Effector CD4-positive, alpha-beta T cell (primary cell): ENCODE measurements at places on chromosomes 16 and 17.

DNA sequence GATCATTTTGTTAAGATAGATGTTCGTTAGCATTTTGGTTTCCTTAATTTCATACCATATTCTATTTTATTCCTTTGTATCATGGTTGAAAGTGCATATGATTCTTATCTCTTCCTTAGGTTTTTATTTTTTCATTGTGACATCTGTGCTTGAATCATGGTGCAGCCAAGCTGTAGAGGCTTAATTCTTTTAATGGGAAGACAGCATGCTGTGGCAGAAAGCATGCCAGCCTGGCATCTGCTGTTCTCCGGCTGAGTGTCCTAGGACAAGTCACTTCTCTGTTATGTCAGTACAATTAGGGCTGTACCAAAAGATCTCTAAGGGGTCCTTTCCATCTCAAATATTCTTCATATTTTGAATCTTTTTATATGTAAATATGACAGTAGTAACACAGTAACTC is 68.5 kb upstream of the PMFBP1 start:
- no peak for DNase-seq

DNA sequence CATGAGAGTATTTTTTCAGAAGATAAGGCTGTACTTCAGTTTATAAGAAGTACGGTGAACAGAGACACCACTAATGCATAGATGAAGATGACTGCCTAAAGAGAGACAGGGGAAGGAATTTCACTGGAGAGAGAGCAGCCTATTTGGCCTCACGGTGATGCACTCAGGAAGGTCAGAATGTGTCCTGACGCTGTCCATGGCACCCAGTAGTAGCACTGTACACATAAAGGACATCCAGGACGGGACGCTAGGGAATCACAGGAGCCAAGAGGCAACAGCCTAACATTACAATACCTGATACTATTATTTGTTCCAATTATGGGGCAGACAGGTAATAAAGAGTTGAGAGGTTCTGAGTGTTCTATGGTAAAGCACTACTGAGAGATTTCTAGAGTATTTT is 24.9 kb upstream of the LRRC37A start:
- no peak for DNase-seq

GRCh38 chr16:88792078-88792550 is 7.1 kb upstream of the PIEZO1 start:
- no peak for DNase-seq

- no peak for DNase-seq
Observed at GRCh38 chr17:21095735-21096134, 31.0 kb upstream of the DHRS7B start.

DNA sequence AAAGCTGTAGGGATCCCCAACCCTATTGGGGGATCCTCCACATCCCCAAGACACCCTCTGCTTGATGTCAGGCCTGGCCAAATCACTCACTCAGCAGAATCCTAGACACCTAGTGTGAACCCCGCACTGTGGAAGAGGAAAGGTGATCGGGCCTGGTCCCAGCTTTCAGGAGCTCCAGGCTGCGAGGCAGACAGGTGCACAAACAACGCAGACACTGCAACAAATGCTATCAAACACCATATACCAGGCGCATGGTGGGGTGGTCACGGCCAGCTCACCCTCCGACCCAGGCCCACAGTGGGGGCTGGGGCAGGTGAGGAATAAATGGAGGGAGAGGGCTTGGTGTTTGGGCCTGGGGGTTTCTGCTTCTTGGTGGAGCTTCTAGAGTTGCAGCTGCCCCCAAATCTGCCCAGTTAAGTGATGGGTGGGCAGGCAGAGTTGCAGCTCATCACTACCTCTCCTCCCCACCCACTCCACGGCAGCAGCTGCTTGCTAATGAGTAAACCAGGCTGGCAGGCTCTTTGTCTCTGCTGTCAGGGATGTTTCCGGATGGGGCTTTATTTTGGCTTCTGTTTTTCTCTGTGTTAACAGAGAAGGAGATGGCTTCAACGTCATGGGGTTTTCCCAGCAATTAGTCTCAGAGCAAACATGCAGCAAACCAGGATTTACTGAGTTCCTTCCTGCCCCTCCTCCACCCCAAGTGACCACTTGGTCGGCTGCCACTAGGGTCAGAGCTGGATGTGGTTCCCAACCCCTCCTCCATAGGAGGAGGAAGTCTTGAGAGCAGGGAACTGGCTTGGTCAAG is 46.6 kb downstream of the PECAM1 start:
- DNase-seq = peak; percentile 14

- no peak for DNase-seq
Observed at GRCh38 chr17:49359990-49360795, 1.9 kb downstream of the ZNF652 start.

DNA sequence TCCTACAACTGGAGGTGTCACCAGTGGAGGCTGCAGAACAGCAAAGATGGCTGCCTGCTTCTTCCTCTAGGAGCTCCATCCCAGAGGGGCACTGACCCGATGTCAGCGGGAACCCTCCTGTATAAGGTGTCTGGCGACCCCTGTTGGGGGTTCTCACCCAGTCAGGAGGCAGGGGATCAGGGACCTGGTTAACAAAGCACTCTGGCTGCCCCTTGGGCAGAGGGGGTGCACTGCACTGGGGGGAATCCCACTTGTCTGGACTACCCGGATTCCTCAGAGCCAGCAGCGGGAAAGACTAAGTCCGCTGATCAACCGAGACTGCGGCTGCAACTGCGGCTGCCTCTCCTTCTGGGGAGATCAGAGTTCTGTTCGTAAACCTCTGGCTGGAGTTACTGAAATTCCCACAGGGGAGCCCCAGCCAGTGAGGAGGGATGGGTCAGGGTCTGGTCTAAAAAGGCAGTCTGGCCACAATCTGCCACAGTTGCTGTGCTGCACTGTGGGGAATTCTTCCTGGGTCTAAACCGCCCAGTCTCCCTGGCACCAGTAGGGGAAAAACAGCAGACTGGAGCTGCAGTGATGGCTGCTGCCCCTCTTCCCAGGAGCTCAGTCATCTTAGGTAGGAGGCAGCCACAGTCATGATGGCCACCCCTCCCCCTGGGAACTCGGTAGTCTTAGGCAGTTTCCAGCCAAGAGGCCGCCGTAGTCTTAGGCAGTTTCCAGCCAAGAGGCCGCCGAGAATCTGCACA is 213.4 kb downstream of the CYB561 start:
- DNase-seq = no peak

DNA sequence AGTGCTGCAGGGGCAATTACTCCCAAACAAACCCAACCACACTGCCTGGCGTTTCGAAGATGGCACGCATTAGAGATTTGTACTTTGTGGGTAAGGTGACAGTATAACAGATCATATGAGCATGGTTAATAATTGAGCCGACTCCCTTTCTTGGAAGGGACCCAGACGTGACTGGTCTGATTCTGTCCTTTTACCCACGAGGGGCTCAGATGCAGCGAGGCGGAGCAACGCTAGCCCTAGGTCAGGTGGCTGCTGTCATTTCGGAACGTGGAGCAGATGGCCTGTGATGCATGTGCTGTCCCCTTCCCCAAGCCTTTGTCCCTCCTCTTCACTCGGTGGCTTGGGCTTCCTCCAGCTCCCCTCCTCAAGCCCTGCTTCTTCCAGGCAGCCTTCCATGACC is 84.2 kb downstream of the SNX29 start:
- DNase-seq = no peak

DNA sequence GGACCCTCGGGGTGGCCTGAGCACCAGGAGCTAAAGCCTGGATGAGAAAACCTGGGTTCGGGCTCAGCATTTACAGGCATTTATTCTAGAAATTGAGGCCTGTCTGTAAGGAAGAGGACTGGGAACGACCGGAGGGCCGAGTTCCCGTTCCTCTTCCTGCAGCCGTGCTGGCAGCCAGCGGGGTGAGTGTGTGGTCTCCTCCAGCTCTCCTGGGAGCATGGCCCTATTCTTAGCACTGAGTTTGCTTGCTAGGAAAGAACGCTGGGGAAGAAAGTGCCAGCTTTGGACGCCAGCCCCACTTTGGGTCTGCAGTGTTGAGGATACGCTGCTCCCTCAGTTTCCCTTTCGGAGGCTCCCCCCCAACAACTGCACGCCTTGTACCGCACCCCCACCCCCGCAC is 49.6 kb downstream of the MGAT5B start:
- DNase-seq = no peak

DNA sequence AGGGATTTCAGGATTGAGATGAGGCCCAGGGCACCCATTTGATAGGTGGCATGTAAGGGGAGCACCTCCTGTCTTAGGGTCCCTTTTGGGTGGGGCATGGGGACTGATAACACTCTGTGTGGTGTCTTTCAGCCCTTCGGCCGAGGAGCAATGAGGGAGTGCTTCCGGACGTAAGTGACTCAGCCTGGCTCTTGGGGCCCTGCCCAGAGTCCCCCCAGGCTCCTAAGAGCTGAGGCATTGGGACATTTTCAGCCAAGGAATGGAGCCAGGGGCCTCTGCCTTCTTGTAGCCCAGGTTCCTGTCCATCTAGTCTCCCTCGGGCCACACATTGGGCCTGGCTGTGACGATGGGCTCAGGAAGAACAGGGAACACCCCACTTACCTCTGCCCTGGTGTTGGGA is 44.4 kb downstream of the EEF2K start:
- no peak for DNase-seq

DNA sequence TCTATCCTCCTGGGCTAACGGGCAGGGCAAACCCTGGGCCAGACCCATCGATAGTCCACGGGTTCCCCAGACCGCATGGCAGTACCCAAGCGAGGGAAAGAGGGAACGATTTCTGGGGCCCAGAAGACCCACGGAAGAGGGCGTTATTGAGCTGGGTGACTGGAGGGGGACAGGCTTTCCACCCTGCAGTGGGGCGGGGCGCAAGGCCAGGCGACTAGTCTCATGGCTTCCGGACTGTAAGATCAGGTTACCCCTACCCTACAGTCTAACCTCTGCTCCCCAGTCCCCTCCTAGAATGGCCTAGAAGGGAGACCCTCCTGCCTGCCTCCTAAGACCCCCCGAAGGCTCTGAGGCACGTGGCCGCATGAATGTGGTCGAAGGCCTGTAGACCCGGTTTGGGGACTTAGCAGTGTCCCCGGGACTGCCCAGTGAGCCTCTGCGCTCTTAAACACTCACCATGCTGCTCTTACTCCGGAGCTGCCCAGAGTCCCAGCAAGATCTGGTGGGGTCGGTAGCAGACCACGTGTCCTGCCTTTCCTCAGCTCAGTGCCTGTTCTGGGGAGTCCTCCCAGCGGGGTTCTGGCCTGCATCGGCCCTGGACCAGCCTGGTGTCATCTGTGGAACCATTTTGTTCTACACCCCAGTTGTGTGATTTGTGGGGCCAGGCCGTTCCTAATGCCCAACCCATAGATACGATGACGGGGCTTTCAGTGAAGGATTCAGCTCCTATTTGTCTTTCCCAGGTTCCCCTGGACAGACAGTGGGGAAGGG is 13.2 kb upstream of the AURKB start:
- no peak for DNase-seq

DNA sequence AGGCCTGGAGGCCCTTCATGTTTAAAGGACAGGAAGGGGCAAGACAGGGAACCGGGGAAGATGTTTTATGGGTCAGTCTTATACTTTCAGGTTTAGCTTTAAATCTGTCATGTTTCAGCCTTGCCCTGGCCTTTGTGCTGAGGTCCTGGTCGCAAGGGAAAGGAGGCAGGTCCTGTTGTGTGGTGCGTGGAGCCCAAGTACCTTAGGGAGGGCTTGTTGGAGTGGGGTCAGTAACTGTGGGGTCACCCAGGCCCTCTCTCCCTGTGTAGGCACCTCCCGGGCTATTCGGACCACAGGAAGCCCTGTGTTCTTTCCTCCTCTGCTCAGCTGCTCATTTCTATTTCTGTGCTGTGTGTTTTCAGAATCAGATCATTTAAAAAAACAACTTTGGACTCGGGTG is 42.7 kb downstream of the MPRIP start:
- DNase-seq = no peak

GRCh38 chr16:29974291-29975133 is 844 bp downstream of the TAOK2 start:
- DNase-seq = no peak

- DNase-seq = no peak
Observed at GRCh38 chr17:52885882-52886281, 727.4 kb upstream of the CA10 start.

GRCh38 chr17:1961189-1961588 is 63.9 kb downstream of the RTN4RL1 start:
- DNase-seq = no peak

GRCh38 chr16:57720142-57720575 is 15.4 kb upstream of the KATNB1 start:
- no peak for DNase-seq

DNA sequence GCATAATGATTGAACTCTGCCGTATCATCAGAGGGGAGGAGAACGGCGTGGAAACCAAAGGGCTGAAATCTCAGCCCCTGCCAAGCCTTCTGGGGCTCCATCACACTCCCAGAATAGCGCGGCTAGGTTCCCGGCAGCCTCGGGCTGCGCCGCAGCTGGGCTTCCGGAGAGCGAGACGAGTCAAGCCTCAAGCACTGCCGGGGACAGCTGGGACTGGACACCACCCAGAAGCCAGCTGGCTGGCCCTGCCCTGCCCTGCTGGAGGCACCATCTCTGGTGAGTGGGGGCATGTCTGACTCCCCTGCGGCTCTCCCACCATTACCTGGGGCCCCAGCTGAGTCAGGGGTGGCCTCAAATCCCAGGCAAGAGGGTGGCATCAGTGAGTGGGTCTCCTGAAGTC is 7.2 kb upstream of the GPRC5C start:
- no peak for DNase-seq

- no peak for DNase-seq
Observed at GRCh38 chr17:44912763-44913544, 2.3 kb downstream of the GFAP start.

GRCh38 chr16:78925083-78925767 is 675.3 kb downstream of the MAF start:
- DNase-seq = no peak

DNA sequence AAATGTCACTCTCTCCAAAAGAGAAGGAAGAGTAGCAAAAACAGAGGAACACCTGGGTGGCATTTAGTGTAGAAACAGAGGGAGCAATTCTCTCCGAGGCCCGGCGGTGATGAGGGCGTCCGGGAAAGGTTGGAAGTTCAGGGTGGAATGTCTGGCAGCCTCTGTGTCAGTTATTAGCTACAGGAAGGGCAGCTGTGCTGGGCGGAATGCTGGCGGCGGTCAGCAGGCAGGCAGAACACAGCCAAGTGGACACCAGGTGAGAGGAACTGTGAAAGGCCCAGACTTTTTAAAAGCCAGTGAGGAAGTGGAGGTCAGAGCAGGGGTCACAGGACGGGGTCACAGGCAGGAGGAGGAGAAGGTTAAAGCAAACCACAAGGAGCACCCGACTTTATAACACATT is 238.1 kb downstream of the NTN1 start:
- no peak for DNase-seq
